ENCODE measurements at places on chromosomes 6 and 20.

DNA sequence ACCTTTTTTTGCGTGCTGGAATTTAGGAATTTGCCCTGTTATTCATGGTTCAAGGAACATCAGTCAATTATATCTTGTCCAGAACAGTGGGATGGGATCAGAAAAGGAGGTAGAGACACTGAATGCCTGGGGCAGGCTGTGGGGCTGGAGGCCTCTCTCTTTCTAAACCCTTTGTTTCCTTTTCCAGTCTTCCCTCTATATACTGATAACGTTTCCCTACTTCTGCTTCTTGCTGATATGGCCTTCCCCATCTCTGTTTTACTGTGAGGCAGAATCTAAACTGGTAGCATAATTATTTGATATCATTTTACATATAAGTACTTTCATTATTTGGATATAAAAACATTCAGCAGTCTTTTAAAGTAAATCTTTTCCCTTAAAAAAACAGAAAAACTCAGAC lies 67.5 kb downstream of the DNAH8 start:
- no peak for DNase-seq

DNA sequence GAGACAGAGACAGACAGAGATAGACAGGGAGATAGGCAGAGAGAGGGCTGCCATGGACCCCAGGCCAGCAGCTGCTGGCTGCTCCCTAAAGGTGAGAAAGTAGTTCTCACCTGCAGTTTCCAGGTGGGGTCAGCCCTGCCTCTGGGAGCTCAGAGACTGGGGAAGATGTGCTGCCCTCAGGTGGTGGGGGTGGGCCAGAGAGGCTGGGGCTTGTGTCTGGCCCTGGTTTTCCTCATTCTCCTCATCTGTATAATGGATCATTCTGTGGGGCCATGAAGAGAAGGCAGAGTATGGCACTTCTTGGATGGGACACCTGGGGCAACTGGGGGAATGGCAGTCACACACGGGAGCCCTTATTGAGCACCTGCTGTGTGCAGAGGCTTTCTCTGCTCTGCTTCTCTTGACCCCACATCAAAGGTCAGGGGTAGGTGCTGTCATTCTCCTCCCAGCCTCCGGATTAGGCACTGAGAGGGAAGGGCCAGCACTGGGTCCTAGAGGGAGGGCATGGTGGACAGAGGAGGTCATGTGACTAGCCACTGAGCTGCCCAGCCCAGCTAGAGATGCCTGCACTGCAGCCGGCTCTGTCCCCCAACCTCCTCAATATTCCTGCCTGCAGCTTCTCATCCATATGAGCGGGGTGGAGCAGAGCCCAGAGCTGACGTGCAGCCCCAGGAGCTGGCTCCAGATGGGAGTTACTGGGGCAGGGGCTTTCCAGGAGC lies 4.1 kb downstream of the ANGPT4 start:
- DNase-seq: no peak

DNA sequence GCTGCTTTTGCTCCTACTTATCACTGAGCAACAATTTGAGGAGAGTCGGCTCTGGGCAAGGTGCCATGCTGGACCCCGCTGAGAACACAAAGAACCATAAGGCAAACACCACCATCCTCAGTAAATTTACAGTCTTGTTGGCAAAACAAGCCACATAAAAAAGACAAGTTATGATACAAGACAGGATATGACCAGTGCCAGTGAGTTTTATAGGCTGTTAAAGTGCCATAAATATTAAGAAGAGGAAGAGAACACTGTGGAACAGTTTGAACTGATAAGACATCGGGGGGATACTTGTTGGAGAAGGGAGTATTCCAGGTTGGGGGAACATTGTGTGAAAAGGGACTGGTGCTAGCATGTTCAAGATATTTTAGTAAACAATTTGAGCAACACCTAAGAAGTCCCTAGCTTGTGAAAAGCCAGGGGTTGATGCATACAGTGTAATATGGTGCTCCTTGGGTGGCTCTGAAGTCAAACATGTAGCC lies 25.3 kb upstream of the RIPOR2 start:
- no peak for DNase-seq

DNA sequence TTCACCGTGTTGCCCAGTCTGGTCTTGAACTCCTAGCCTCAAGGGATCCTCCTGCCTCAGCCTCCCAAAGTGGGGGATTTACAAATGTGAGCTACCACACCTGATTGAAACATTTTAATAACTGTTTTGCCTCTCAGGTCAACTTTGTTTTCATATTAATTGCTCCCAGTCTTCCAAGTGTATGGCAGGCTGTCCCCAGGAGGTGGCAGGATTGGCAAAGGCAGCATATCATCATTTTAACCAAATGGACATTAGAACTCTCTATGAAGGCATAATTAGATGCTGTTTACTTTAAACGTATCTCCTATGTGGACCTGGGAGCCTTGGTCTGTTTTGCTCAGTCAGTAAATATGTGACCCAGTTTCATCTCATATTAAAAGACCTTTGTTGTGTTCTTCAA lies 59.2 kb upstream of the CSE1L start:
- no peak for DNase-seq

- DNase-seq: no peak
These were observed 90.6 kb downstream of the PSMB1 start for GRCh38 chr6:170462366-170463020.

DNA sequence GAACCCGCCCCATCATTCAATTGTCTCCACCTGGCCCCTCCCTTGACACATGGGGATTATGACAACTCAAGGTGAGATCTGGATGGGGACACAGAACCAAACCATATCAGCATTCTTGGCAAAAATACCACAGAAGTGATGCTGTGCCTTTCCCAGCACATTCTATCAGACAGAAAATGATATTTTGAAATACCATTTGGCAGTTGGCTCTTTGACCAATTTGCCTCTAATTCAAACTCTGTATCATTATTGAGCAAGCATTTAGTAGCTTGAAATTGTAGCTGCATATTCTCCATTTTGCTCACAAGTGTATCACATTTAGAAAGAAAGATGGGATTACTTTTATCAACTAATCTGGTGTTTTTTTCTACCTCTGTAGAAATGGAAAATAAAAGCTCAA lies 64.0 kb downstream of the PLCB1 start:
- no peak for DNase-seq

GRCh38 chr6:70956191-70956450 lies 739 bp downstream of the B3GAT2 start:
- no peak for DNase-seq

DNA sequence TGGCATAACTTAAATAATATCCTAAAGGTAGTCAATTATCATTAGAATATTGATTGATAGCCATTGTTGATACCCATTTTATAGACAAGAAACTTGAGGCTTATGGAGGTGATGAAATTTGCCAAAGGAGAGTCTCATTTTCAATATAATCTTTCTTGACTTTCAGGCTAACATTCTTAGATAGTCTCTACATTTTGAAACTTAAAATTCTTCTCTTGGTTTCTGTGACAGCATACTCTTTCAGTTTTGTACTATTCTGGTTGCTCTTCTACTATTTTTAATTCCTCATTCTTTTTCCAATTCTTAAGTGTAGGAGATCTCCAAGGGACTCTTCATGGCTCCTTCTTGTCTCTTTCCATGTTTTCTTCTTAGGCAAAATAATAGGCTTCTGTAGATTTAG lies 3.7 kb upstream of the SH3BGRL2 start:
- no peak for DNase-seq
